IMR-90 (cell line): ENCODE measurements at places on chromosomes 7 and 10.

GRCh38 chr7:131235489-131236317 is 92.0 kb upstream of the MKLN1 start:
- peak; percentile 100 for DNase-seq

GRCh38 chr7:28228396-28228795 is 47.8 kb upstream of the JAZF1 start:
- DNase-seq = no peak

DNA sequence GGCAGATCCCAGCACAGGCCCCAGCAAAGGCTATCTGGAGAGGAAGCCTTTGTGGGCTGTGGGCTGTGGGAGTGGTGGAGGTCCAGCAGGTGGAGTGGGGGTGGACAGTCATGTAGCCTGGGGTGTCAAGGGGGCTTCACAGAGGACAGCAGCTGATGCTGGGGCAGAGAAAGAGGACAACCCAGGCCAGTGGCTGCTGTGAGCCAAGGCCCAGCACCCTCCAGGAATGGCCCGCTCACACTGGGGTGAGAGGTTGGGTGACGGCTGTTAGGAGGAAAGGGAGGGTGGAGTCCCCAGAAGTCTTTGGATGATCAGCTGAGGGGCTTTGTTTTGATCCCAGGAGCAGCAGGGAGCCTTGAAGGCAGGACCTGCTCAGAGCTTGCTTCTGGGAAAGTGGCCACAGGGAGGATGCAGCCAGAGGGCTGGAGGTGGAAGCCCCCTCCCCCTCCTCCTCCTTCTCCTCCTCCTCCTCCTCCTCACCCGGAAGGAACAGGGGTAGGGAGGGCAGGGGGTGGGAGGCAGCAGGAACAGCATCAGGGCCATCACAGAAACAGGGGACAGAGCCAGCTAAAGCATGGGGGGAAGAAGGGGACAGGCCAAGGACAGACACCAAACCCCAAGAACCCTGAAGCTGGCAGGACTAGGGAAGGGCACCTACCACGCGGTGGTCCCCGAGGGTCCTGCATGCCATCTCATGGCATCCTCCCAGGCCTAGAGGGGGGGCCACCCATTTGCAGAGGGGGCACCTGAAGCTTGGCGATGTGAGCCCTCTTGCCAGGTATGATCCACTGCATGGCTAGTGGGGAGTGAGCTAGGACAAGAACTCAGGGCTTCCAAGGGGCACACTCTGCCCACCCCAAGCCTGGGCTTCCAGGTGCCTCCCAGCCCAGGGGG is 144.9 kb downstream of the GRID1 start:
- DNase-seq = no peak

DNA sequence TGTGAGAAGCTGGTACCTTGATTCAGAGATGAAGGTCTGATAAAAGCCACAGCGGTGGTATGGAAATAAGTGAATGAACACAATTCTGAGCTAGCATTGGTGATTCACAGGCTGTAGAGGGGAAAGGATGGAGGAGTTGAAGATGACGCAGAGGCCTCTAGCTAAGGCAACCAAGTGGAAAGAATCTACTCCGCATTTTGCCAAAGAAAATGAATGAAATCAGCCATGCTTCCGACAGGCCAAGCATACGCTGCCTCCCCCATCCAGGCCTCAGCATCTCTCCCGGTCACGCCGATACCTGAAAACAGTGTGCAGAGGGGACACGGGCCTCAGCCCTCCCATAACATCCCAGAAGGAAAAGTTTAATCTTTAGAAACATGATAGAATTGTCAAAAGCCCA is 124.3 kb upstream of the UNC5B start:
- DNase-seq = no peak

GRCh38 chr7:157849726-157850125 is 512.9 kb downstream of the DNAJB6 start:
- DNase-seq = no peak

DNA sequence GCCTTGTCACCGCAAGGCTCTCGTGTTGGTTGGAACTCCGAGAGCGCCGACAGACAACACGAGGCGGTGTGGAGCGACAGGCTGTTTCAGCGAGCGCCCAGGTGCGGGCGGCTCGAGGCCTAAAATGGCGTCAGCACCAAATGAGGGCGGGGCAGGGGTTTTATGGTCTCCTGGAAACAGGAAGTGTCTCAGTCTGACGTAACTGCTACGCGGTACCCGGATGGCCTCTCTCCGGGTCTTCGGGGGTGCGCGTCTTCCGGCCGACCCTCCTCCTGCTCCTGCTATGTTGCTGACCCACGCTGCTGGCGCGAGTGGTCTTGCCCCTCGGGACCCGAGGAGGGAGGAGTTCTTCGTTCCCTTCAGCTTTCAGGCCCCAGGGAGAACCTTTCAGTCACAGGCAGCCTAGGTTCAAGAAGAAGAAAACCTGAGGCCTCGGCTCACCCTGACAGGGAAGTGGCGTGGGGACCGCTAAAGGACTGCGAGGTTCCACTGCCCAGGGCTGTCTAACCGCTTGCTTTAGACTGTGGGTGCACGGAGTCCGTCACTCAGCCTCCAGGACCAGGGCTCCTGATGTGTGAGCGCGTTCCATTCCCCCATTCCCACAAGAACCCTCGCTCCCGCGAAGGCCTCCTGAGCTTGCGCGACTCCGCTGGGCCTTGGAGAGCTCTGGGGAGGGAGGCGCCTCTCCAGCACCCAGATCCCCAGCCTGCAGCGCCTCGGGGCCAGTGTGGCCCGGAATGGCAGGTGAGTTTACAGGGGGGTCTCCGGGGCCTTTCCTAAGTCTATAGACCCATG is 77.3 kb downstream of the GLRX3 start:
- no peak for DNase-seq

DNA sequence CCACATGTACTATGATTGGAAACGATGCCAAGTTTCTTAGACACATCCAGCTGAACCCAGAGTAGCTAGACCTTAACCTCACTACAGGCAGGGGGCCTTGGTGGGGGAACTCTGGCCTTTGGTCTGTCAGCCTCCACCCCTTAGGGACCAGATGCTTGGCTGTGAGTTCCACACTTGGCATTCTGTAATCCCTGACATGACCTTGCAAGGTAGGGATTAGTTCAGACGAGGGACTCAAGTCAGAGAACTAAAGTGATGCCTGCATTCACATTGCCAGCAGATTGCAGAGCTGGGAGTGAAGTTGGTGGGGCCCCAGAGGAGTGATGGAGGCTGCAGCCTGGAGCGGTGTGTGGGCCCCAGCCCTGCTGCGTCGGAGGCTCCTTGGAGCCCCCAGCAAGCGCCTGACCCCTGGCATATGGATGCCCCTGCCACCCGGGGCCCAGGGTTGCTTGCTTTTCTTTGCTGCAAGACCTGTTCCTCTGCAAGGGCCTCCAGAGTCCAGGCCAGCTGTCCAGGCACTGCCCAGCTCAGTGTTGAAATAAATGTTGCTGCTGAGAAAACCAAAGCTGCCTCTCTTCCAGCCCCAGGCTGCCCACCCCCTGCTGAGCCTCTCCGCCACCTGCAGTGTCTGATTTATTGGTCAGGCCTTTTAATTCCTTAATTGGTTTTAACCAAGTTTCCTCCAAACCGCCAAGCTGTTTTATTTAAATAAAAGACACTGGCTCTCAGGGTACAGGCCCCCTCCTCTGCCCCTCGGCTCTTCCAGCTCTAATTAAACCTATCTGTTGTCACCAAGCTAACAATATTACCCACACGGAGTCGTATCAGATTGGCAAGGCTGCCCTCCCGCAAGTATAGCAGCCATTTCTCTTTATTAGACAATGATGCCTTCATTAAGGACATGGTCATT is 4.7 kb downstream of the NPTX2 start:
- no peak for DNase-seq

DNA sequence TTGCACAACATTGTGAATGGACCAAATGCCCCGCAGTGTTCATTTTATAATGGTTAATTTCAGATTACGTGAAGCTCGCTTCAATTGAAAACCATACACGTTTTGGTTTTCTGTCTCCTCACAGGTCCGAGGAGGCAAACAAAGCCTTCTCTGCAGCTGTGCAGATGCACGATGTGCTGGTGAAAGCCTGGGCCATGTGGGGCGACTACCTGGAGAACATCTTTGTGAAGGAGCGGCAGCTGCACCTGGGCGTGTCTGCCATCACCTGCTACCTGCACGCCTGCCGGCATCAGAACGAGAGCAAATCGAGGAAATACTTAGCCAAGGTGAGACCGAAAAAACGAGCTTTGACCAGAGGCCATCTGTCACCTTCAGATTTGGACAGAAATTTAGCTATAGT is 110.3 kb downstream of the TRRAP start:
- DNase-seq = no peak

DNA sequence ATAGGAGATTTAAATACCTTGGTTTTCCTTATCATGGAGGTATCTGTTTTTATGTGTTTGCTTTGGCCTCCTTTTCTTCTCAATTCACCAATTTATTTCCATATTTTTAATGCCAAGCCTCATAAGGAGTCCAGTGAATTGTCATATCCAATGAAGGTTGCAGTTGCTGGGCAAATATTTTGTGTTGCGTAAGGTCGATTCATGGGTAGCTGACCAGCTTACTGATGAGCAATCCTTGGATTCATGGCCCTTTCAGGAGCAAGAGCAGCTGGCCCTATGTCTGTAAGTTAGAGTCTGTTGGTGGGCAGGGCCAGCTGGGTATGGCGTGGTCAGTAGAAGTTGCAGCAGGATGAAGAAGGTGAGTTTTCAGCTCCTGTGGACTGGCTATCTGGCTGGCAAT is 182.9 kb downstream of the PFKFB3 start:
- peak; percentile 63 for DNase-seq

DNA sequence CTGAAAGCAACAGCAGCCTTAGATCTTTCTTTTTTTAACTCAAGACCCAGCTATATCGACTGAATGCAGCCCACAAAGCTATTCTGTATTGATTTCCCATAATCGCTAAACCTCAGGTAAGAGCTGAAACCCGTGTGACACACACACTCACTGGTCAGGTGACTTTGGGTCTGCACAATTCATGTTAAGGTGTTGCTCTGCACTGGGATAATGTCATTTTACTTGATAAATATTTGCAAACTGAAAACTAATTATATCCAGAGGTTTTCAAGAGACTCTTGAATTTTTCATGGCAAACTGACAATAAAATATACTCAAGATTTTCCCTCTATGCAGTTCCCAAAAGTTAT is 33.1 kb downstream of the SCRN1 start:
- DNase-seq = no peak
